NCI-H460 (cell line): ENCODE measurements at places on chromosomes 2 and 18.

DNA sequence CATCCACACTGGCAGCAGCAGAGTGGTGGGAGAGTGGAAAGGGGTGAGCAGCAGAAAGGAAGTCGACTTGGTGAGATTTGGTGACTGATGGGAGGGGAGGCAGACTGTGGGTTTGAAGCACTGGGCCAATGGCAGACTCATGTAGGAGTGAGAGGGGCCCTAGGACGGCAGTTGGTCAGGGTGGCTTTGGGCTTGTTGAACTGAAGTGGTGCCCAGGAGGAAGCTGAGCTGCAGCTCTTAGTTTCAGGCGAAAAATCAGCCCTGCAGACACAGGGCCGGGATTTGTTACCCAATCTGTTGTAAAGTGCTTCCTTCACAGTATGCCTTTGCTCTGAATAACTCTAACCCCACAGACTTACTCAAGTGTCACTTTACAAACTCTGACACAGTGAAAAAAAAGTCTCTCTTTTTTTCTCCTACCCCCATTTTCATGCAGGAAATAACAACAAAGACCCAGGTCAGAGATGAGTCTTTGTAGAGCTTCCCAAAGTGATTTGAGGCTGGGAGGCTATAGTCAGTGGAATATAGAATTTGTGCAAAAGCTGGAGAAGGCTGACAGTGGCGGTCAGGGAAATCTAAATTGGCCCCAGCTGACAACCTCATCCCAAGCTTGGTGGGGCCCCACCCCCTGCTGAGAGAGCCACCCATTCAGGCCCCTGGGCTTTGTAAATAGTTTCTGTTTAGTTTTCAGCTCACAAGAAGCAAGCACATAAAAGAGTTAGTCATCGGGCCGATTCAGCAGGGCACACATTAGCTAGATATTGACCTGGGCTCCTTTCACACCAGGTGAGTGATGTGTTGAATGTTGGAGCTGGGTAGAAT is 226.9 kb downstream of the VAPA start:
- DNase-seq = no peak

GRCh38 chr2:107002735-107003134 is 116.8 kb upstream of the ST6GAL2 start:
- DNase-seq = no peak

- no peak for DNase-seq
Measured at GRCh38 chr2:215548714-215549113, 112.8 kb upstream of the FN1 start.

GRCh38 chr18:23669202-23669766 is 6.6 kb upstream of the ANKRD29 start:
- DNase-seq = no peak

DNA sequence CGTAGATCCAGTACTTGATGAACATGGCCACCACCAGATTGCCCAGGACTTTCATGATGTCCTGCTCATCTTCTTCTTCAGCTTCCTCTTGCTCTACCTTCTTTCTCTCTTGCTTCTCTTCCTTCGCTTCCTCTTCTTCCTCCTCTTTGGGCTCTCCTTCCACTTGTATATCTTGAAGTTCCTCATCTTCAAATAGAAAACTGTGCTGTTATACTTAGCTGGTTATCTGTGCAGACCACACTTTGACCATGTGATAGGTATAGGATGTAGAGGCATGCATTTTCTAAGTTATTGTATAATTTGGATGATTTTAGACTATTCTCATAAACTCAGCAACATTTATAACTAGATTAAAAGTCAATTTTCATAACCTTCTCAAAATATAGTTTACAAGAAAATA is 263.4 kb downstream of the NAPG start:
- DNase-seq = no peak

- no peak for DNase-seq
Measured at GRCh38 chr2:199819746-199820145, 31.2 kb downstream of the FTCDNL1 start.

- no peak for DNase-seq
Measured at GRCh38 chr2:7281231-7282201, 364.3 kb downstream of the RNF144A start.

DNA sequence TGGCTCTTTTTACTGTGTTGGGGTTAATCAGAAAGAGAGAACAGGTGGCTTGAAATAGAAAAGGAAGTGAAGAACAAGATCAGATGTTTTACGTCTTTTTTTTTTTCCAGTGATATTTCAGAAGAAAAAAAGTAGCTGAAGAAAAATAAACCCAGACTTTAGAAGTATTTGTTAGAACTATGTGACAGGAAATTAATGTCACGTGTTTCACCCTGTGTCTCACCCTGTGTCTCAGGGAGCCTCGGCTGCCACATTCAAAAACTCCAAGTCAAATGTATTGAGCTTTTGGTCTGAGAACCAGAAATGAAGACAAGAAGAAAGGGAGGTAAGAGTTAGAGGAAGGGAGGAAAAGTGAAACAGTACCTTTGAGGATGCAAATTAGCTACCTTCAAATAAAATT is 38.0 kb downstream of the AKAIN1 start:
- no peak for DNase-seq

DNA sequence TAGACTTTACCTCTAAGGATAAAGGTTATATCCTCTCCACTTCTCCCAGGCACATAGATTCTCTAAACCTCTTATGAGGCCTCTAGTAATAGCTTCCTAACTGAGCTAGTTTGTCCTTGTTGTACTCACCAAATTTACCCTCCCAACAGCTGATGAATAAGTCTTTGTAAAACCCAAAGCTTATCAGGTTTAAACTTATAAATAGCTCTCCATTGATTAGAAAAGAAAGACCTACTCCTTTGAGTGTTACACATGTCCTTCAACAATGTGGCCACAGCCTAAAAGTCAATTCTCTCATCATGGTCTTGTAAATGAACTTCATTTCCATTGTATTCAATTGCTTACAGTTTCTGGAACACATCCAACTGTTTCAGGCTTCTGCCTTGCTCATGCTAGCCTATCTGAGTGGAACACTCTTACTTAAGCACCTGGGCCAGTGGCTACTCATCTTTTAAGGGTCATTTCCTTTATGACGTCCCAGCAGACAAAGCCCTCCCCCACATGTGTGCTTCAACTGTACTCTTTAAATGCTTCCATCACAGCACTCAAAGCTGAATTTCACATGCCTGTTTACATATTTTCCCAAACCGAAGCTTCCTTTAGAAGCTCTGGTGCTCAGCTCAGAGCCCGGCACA is 131.6 kb downstream of the CDH2 start:
- DNase-seq = no peak

GRCh38 chr18:24400587-24400986 is 3.0 kb upstream of the OSBPL1A start:
- no peak for DNase-seq

- no peak for DNase-seq
Measured at GRCh38 chr2:2866459-2866858, 511.2 kb downstream of the EIPR1 start.

GRCh38 chr2:85717308-85718008 is 23.3 kb downstream of the GNLY start:
- DNase-seq = no peak

DNA sequence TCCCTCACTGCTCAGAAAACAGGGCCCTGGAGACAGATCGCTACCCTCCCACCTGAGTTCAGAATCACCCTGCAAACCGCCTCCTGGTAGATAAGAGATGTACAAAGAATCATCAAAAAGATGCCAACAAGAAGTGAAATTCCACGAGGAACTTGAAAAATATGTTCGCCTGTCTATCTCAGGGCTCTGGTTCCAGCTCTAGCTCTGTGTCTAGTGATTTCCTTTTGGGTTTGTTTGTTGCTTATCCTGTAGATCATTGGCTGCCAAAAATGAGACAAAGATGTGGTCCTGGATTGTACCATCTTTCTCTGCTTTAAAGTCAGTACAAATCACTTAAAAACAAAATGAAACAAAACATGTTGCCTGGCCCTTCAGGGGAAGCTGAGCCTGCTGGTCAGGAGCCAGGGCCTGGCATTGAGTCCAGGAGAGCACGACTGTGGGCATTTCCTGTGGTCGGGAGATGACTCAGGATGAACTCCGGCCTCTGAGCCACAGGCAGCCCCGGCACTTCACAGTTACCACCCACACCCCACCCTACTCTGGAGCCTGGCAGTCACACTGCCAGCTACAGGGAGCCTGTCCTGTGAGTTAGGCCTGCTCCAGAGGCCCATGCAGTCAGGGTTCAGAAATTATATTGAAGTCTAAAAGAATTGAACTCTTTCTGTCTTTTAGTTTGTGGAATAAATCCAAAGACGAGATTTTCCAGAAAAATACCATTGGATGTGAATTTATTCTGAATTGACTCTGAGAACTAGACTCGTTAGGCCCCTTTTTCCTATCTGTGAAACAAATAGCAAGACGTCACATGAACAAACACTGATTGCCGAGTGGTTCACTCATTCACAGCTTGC is 8.0 kb upstream of the ITGB6 start:
- DNase-seq = peak; percentile 90

DNA sequence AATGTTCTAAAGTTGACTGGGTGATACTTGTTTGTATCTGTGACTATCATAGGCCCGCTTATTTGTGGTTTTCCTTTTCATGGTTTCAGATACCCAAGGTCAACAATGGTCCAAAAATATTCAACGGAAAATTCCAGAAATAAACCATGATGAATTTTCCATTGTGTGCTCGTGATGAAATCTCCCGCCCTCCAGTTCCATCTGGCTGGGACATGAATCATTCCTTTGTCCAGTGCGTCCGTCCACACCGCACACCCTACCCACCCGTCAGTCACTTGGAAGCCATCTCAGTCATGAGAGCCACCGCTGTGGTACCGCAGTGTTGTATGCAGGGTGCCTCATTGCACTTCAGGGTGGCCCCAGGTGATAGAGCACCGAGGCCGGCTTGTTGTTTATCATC is 268.2 kb upstream of the PXDN start:
- no peak for DNase-seq

GRCh38 chr2:42847596-42848151 is 55.3 kb upstream of the HAAO start:
- no peak for DNase-seq

GRCh38 chr18:59551902-59552635 is 145.2 kb downstream of the CCBE1 start:
- DNase-seq = no peak

DNA sequence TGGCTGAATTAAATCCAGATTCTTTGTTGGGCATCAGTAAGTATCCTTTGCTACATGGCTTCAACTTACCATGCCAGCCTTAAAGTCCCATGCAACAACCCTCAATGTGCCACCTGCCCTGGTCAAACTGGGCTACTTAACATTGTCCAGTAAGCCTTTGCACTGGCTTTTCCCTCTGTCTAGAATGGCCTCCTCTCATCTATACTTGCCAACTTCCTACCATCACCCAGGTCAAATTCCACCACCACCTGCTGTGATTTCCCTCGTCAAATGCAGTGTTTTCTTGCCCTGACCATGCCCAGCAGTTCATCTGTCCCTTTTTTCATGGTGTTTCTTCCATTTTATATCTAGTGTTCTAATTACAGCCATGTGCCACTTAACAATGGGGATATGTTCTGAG is 5.7 kb downstream of the KLHL23 start:
- DNase-seq = no peak

GRCh38 chr2:74979844-74980243 is 21.4 kb downstream of the POLE4 start:
- no peak for DNase-seq

DNA sequence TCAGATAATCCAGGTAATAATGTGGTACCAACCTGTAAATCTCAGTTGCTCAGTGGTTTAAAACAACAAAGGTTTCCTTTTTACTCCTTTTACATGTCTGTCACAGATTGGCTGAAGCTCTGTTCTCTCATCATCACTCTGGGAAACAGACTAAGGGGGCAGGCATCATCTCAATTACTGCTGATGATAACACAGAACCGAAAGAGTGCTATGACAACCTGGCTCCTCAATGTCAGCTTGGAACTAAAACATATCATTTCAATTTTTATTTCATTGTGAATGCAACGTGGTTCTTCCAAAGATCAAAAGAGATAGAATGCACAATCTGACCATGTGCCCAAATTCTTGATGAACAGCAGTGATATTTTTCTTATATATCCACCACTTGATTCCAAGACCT is 1315.0 kb upstream of the CDH2 start:
- DNase-seq = no peak

GRCh38 chr2:8986327-8986976 is 17.0 kb downstream of the MBOAT2 start:
- DNase-seq = peak; percentile 29

- no peak for DNase-seq
Measured at GRCh38 chr2:62556086-62556485, 50.1 kb upstream of the TMEM17 start.

- DNase-seq = no peak
Measured at GRCh38 chr18:46388286-46388685, 268.7 kb downstream of the LOXHD1 start.

- DNase-seq = no peak
Measured at GRCh38 chr2:69582582-69583176, 60.9 kb downstream of the AAK1 start.

DNA sequence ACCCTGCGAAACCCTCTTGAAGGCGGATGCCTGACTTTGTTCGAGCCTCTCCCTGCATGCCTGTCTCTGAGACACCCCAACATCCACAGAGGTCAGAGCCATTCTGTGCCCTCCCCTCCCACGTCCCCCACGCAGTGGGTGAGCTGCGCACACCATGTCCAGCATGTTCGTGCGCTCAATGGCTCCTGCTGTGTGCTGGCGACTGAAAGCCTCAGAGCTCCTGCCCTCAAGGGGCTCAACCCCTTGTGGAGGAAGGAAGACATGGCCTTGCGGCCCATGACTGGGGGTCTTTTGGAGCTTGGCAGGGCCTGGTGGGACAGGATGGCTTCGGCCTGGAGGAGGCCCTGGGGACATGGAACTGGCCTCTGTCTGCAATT is 45.7 kb downstream of the ANKMY1 start:
- DNase-seq = no peak

- no peak for DNase-seq
Measured at GRCh38 chr2:119520696-119521432, 3.4 kb downstream of the SCTR start.

GRCh38 chr2:38835990-38836389 is 39.7 kb downstream of the DHX57 start:
- DNase-seq = no peak

- DNase-seq = no peak
Measured at GRCh38 chr2:189233527-189233926, 54.0 kb upstream of the COL5A2 start.

DNA sequence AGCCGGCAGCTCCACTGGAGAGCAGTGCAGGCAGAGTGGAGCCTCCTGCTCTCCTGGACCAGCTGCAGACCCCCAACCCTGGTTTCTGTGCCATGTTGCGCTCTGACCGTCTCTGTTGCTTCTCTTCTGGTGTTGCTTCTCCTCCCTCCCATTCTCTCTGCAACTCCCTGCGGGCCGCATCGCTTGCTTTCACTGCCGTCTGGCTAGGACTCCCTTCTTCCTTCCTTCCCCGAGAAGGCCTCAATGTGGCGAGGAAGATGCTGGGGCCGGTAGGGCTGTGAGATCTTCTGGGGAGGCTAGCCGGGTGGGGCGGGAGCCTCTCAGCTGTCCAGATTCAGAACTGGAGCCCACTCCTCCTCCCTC is 6.2 kb downstream of the DNAJB2 start:
- no peak for DNase-seq
